ENCODE measurements at places on chromosomes 4 and X.

GRCh38 chr4:114595207-114595606 is 3.4 kb upstream of the UGT8 start:
- no peak for DNase-seq

GRCh38 chr4:113835005-113835404 is 73.5 kb upstream of the CAMK2D start:
- DNase-seq: no peak

- no peak for DNase-seq
These were observed 40.1 kb downstream of the UGT2B17 start for GRCh38 chr4:68535974-68536373.

- DNase-seq: no peak
These were observed 7.9 kb upstream of the PTPN13 start for GRCh38 chr4:86586160-86586572.

- no peak for DNase-seq
These were observed 28.2 kb downstream of the F11 start for GRCh38 chr4:186294160-186294559.

- DNase-seq: no peak
These were observed 15.4 kb upstream of the JADE1 start for GRCh38 chr4:128793859-128794672.

GRCh38 chr4:25694466-25694865 is 38.8 kb downstream of the SLC34A2 start:
- DNase-seq: no peak

- DNase-seq: no peak
These were observed 2201.6 kb upstream of the TENM3 start for GRCh38 chr4:180041576-180041975.

DNA sequence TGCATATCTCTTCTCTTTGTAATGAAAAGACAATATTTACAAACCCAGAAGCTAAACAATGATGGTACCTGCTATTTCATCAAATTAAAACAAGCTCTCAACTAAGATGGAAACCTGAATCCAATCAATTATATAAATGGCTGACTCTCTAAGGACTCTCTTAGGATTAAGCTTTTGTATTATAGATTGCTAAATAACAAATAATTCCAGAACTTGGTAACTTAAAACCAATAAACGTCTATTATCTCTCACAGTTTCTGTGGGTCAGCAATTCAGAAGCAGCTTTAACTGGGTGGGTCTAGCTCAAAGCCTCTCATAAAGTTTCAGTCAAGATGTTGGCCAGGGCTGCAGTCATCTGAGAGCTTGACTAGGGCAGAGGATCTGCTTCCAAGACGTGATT is 12.4 kb downstream of the PHKA2 start:
- no peak for DNase-seq

DNA sequence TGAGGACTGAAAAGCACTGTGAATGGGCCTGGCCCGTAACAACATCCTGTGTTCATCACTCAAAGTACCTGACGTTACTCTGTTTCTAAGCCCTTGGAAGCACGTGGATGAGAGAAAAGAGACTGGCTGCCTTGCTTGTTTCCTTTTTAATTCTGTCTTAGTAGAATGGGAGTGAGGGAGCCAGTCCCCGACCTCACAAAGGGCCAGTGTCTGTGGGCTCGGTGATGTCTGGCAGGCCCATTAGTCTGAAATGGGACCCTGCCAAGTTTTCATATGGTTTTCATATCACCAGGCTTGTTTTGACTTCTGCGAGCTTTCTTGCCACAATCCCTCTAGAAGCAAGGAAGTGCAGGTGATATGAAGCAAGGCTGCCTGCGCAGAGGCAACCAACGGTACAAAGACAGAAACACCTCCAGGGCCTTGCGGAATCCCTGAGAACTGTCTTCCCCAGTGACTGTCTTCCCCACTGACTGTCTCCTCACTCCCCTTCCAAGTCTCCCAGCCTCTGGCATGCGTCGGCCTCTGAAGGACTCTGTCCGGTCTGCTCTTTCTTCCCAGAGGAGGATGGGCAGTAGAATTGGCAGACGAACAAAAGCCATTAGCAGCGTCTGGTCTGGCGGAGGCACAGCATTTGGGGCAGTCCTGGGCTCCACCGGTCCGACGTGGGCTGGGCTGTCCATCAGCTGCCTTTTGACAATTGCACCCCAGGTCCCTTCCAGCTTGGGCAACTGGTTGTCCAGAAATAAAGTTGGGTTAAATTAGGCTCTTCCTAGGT is 20.2 kb upstream of the RASL11B start:
- no peak for DNase-seq

- DNase-seq: no peak
These were observed 501.0 kb downstream of the PPARGC1A start for GRCh38 chr4:23388699-23389395.

DNA sequence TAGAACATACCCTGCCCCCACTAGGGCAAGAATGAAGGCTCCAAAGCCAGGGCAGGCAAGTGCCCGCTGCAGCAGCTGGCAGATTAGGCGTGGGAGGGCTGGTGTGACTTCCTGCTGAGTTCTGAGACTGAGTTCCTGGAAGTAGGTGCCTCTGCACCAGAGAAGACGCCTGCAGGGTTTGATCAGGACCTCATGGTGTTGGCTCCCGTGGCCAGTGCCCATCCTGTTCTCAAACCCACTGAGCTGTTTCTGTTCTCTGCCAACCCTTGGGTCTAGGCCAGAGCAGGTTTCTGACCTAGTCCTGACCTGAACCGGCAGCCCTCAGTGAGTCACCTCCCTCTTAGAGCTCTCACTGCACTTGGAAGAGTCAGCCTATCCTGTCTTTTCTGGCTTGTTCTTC is 220.7 kb downstream of the HS6ST2 start:
- peak; percentile 16 for DNase-seq

GRCh38 chr4:168534535-168534934 is 37.7 kb downstream of the PALLD start:
- DNase-seq: no peak

- no peak for DNase-seq
These were observed 30.8 kb downstream of the COMMD8 start for GRCh38 chr4:47432749-47433148.

DNA sequence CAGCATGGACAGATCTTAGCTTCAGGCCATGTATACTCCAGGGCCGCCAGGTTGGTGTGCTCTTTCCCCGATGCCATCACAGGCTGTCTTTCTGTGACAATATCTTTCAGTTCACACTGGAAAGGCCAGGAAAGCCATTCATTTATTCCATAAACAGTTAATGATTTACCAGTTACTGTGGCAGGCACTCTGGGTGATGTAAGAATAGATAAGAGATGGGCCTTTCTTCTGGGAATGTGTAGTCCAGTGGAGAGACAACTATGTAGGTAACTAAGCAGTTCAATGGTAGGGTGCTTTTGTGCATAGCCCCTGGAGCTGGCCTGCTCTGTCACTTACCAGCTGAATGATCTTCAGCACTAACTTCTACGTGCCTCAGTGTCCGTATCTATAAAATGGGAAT is 46.3 kb upstream of the LEF1 start:
- DNase-seq: no peak

- no peak for DNase-seq
These were observed 1.2 kb downstream of the PPARGC1A start for GRCh38 chr4:23888421-23889319.

GRCh38 chrX:102892103-102892502 is 45.0 kb upstream of the RAB40AL start:
- no peak for DNase-seq

DNA sequence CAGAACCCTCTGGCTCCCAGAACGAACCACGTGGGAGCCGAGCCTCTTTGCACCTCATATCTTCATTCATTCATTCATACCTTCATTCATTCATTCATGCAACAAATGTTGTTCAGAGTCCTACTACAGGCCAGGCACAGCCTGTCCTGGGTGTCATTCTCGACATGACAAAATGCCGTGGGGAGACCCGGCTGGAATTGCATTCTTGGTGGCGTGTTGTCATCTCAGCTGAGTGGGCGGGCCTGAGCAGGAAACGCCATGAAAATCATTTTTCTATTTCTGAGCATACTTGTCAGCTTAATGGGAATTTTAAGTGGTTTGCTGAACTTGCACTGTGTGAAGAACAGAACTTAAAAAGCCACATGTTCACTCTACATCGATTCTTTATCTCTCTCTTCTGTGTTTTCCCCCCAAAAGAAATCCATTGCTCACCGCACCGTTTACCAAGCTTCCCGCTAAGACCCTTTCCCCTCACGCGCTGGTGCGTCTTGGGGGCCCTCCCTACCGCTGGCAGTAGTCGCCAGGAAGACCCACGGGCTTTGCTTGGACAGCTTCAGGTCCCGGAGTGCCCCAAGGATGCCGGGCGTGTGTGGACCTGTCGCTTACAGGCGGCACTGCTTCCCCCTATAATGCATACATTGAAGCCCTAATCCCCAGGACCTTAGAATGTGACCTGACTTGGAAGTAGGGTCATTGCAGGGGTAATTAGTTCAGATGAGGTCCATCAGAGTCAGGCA is 41.6 kb upstream of the HMX1 start:
- DNase-seq: no peak

DNA sequence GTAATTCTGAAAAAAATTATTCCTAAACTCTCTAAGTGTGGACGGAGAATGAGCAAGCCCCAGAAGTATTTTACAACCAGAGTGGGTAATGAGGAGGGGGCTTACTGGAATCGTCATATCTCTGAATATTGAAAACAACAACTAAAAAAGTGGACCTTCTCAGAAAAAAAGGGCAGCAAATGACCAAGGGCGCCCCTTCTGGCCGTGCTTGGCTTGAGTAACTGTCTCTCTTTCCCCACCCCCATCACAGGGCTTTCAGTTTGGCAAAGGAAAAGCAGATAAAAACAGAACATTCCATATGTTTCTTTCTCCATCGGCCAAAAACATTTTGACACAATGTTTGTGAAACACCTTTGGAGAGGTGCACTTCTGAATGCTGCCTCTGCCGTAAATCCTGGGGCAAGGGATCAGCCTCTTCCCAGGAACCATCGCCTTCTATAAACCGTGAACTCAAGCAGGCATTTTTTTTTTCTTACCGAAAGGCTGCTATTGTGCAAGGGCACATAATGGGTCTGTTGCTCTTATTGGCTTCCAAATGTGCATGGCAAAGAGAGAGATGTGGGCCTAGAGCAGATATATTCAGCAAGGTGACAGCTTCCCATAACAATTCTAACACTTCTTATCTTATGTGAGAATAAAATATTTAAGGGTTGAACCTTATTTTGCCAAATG is 115.4 kb downstream of the PARM1 start:
- no peak for DNase-seq

- peak; percentile 5 for DNase-seq
These were observed 293.1 kb downstream of the CAMK2D start for GRCh38 chr4:113468165-113469022.

DNA sequence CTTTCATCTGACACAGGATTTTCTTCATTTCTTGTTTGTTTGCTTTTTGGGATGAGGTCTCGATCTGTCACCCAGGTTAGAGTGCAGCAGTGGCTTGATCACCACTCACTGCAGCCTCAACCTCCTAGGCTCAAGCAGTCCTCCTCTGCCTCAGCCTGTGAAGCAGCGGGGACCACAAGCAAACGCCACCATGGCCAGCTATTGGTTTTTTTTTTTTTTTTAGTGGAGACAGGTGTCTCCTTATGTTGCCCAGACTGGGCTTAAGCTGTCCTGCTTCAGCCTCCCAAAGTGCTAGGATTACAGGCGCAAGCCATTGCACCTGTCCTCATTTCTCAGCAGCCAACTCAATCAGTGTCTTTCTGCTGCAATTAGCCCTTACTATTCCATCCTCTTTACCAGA is 10.3 kb downstream of the SPRY1 start:
- DNase-seq: no peak
